Heart left ventricle (tissue), 16 donors: ENCODE measurements at places on chromosomes 4 and X.

GRCh38 chrX:11349020-11349419 is 55.8 kb downstream of the AMELX start:
- no peak for DNase-seq

GRCh38 chr4:40265910-40266274 is 69.1 kb downstream of the RHOH start:
- DNase-seq = no peak

GRCh38 chr4:112706840-112707207 is 69.9 kb downstream of the LARP7 start:
- DNase-seq = no peak

DNA sequence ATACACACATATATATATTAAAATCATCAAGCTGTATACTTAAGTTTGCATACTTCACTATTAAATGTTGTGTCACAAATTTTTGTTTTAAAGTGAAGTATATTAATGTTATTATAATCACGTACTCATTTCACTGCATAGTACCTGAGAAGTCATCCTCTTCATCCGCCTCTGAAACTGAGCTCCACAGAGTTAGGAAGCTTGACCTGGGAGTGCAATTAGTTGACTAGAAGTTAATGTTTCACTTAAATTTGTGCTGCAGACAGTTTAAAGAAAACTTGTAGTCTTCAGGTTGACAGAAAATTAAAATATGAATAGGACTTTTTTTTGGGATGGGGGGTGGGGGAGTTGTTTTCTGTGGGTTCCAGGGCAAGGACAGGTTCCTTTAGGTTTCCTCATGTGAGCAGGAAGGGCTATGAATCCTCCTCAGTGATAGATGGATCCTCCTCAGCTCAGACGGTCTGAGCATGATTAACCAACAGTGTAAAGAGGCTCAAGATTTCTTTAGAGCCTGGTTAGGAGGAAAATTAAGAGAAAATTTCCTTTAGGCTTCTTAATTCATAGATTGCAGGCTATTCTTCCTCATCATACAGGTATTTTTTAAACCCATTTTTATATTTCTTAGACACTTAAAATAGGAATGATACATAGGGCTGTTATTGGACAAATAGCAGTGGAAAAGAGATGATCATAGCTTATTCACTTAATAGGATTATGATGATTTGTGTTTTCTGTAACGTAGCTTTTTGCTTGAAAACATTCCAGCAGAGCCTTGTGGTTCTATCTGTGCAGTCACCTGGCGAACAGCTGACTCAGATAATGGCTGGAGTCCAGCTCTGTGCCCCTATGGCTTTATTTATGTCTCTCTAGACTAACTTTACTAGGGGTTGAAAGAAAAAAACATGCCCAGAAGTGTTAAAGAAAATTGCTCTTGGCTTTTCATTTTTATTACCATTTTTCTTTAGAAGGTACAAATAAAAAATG is 102.7 kb downstream of the SLC4A4 start:
- no peak for DNase-seq

GRCh38 chr4:152448854-152449253 is 87.0 kb downstream of the FBXW7 start:
- DNase-seq = no peak
